Stimulated activated CD8-positive, alpha-beta memory T cell treated with anti-CD3 and anti-CD28 coated beads, Interleukin-2, amount 100 ng/mL, for 1 hour (primary cell): ENCODE measurements at places on chromosomes 1 and 21.

GRCh38 chr1:154478639-154479038, 23.4 kb upstream of the TDRD10 start:
- DNase-seq, result no peak

DNA sequence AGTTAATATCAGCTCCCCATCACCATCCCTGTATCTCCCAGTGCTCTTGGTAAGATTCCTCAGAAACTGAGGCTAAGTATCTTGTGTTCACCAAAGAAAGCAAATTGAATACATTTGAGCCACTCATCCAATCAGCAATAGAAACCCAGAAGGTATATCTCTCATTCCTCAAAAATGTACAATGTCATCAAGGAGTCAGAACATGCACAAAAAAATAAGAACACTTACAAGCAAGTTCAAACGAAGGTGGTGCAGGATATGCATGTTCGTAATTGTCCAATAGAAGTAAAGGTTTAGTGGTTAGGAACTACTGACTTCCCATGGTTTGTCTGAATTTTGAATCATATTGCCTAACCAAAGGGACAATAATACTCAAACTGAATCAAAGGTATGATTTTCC, 24.3 kb downstream of the RXRG start:
- no peak for DNase-seq

DNA sequence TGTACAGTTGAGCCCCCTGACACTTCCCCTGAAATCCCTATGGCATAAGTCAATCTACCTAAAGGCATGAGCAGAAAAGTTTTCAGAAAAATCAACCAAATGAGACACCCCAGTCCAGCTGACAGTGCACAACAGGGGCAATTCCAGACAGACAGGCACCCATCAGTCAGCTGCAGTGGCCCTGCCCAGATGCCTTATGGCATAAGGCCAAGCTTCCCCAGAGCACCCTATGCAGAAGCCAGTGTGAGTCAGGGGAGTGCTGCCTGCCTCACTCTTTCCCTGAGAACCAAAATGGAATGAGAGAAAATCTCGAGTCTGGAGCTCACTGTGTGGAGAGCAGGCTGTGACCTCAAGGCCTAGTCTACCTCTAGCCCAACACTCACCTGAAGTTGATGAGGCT, 38.1 kb downstream of the MRAP start:
- no peak for DNase-seq

DNA sequence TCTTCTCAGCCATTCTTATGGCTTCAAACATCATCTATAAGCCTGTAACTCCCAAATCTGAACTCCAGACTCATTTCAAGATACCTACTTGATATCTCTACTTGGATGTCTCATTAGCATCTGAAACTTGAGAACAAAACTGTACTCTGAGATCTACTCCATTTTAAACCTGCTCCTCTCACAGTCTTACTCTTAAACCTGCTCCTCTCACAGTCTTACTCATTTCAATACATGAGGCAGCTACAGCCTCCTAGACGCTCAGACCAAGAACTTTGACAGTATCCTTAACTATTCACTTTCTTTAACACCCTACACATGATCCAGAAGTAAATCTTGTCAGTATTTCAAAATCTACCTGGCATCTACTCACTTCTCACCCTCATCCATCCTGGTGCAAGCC, 54.3 kb downstream of the NBPF6 start:
- DNase-seq, result no peak

DNA sequence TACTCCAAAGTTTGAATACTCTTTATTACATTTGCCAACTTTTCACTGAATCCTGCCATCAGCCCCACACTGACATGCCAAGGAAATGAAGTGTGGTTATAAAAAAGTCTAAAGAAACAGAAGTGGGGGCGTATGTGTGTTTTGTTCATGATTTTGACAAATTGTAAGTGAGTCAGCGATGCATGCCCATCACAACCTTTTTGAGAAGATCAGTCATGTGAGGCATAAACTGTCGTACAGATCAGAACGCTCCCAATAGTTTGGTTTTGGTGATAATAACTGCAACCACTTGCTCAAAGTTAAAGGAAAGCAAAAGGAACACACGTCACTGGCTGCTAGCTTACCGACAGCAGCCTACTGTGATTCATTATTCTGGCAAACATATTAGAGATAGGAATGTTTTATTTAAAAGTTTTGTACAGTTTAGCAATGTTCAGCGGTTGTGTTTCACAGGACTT, 95.6 kb downstream of the RGS2 start:
- no peak for DNase-seq

- DNase-seq, result no peak
Observed at GRCh38 chr1:170678027-170678600, 14.2 kb downstream of the PRRX1 start.

DNA sequence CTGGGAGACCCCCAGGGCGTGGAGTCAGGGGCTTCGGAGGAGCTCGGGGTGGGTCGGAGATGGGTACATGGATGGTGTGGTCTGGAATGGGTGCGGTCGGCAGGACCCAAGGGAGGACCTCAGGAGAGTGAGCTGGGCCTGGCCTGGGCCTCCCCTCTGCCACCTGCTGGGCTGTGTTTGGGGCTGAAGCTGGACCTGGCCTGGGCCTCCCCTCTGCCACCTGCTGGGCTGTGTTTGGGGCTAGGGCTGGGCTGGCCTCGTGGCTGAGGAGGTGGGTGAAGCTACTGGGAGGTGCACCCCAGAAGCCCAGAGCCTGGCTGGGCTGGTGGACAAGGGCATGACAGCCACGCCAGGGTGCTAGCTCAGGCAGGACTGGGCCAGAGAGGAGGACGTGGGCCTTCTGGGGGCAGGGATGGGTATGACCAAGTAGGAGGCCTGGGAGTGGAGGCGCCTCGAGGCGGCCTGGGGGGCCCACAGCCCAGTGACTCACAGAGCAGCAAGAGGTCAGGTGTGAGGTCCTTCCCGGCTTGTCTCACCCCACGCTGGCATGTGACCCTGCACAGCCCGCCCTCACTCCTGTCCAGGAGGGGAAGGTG, 14.5 kb downstream of the SAMD11 start:
- DNase-seq, result no peak

DNA sequence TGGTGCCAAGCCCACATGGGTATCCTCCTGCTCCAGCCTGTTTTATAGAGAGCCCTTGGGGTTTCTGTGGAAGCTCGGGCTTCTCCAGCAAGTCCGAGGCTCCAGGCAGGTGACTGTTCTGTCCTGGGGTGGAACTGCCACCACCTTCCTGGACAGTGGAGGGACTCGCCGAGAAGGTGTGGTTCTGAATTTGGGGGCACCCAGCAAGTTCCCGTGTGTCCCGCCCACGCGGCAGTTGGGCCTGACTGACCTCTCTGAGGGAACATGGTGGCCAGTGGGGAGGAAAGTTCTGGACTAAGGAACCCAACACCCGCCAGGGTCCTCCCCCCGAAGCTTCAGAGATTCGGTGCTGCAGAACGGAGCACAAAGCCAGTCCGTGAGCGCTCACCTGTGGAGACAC, 158.1 kb upstream of the C1orf174 start:
- DNase-seq, result no peak

- DNase-seq, result no peak
Observed at GRCh38 chr21:29187944-29188343, 57.5 kb downstream of the MAP3K7CL start.

DNA sequence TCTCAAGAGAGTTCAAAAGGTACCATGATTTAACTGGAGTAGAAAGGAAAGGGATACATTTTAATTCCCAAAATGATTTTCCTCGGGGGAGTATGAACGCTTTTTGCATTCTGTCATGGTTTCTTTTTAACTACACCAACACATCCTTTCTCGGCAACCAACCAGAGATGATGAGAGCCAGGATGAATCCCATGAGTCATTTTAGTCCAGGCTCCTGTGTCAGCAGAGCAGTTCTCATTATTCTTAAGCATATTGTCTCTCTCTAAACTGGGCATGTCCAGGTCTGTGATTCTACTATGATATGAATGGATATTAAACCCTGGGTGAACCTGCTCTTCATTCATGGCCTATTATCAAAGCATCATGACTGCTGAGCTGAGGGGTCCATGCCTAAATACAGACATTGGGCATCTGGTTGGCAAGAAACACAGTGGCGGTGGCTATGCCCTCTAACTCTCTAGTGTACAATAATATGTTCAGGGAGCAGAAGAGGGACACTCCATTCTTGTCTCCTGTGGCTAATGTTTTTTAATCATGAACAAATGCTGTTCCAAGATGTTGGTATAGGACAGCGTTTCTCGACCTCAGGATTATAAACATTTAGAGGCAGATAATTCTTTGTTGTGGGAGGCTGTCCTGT, 124.3 kb upstream of the ESRRG start:
- DNase-seq, result no peak

GRCh38 chr1:79663916-79664315, 657.4 kb upstream of the ADGRL4 start:
- no peak for DNase-seq

GRCh38 chr1:230040440-230040839, 26.6 kb upstream of the GALNT2 start:
- DNase-seq, result no peak

DNA sequence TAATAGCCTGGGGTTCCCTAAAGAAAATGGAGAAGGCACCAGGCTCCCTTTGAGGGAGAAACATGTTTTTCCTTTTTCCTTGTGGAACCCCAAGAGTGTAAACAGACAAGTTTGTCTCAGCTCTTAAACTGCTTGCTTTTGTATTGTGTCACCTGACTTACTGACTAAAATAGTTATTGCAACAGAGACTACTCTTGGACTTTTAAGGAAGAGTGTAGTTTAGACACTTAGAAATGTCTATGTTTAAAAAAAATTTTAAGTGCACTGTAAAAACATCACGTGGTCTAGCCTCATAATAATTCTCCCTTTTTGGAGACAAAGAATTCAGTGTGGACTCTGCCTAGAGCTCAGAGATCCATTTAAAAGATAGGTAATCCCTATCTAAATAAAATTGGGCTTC, 141.1 kb downstream of the TRIM33 start:
- no peak for DNase-seq

- DNase-seq, result no peak
Observed at GRCh38 chr1:232211149-232211548, 418.8 kb downstream of the SIPA1L2 start.

GRCh38 chr1:53511323-53511932, 52.2 kb downstream of the DMRTB1 start:
- no peak for DNase-seq

DNA sequence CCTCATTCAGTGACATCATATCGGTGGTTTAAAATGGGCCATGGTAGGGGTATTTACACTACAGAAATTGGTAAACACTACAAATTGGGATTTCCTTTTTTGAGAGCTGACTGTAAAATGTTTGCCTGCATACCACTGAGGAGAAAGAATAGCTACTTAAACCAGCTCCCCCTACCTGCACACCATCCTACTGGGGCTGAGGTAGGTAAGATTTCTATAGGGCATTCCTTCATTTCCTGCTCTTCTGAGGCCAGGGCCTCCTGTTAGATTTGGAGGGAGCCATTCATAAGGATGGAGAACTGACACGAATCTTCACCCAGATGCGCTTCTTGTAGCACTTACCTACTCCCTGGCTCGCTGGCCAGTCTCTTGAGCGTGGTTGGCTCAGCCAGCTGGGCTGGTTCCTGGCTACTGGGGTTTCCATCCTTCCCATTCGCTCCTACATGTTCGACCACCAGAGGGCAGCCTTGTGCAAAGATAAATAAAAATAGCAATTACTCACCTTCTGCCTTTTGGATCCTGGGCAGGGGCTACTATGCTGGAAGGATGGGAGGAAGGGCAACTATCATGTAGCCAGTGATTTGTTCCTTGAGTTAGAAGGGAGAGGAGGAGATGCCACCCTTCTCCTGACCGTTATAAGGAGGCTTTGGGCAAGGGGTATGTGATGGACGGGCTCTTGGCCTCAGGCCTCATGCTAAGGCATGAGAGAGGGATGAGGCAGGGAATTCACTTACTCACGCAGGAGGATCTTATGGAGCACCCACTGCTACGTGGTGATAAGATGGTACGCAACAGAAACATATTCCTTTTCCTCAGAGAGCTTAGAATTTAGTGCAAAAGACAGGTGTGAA, 10.7 kb downstream of the OPTC start:
- DNase-seq, result peak; percentile 45

DNA sequence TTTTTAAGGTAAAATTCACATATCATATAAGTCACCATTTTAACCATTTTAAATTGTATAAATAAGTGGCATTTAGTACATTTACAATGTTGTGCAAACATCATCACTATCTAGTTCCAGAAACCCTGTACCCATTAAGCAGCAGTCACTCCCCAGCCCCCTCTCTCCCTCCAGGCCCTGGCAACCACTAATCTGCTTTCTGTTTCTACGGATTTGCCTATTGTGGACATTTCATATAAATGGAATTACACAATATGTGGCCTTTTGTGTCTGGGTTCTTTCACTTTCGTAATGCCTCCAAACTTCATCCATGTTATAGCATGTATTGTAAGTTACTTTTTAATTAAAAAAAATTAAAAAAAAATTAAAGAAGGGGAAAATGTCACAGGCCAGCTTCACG, 58.0 kb upstream of the RAB3GAP2 start:
- DNase-seq, result no peak

DNA sequence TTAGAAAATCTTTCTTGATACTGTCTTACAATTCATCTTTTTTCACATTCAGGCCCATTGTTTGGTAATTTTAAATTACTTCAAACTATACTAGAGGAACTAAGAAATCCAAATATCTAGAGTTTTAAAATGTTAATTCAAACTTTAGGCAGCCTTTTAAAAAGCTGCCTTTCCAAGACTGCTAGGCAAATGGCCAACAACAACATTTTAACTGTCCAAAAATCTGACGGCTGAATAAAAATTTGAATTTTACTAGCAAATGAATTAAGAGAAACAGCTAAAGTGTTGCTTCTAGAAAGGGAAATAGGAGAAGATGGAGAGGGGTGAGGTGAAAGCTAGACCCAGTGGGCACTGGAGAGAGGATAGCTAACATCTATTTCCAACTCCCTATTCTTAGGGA, 17.2 kb downstream of the DPYD start:
- DNase-seq, result no peak

GRCh38 chr1:247241691-247242090, 14.2 kb upstream of the VN1R5 start:
- no peak for DNase-seq

DNA sequence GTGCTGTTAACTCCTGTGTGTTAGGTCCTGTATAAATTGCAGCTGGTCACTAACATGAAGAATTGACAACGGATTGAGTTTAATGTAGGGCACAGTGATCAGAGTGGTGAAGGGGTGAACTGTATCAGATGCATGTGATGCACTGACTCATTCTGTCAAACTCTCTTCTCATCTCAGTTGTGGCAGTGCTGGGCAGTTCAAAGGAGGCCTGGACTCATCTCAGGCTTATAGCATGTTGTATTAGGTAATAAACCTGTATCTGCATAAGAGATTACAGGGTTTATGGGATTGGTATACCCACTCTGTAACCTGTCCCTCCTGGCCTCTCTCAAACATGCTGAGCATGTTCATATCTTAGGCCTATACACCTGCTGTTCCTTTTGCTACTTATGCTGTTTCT, 12.4 kb upstream of the GBP3 start:
- no peak for DNase-seq

DNA sequence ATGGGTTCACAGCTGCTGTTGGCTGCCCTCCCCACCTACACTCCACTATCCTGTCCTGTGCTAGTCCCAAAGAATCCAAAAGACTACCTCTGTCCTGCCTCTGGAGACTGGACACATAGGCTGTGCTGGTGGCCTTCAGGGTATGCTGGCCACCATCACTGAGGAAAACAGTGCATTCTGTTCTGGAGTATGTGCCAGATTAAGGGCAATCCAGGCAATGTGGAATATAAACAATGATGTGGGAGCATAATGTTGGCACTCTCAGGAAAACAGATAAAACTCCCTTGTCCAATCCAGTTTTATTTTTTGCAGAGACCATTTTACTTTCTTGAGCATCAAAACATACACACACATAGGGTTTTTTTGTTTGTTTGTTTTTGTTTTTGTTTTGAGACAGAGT, 94.3 kb downstream of the GLUL start:
- no peak for DNase-seq

- DNase-seq, result no peak
Observed at GRCh38 chr21:24897883-24898282, 709.4 kb downstream of the MRPL39 start.
